EH (cell line): ENCODE measurements at places on chromosomes 16 and 17.

DNA sequence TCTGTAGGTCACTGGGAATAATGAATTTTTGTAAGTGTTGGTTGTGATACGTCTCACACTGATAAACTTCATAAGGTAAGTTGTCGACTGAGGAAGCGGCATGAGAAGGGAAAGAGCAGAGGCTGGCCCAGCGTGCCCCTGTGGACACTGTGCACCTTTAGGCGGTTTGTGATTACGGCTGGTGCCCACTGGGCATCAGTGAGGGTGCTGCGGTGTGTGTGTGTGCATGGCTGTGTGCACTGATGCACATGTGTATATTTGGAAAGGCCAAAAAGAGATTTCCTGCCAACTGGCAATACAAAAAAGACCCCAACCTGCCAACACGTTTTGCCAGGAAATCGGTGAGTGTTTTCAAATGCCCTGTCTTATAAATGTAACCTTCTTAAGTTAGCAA lies 11.9 kb downstream of the IRF8 start:
- no peak for DNase-seq

DNA sequence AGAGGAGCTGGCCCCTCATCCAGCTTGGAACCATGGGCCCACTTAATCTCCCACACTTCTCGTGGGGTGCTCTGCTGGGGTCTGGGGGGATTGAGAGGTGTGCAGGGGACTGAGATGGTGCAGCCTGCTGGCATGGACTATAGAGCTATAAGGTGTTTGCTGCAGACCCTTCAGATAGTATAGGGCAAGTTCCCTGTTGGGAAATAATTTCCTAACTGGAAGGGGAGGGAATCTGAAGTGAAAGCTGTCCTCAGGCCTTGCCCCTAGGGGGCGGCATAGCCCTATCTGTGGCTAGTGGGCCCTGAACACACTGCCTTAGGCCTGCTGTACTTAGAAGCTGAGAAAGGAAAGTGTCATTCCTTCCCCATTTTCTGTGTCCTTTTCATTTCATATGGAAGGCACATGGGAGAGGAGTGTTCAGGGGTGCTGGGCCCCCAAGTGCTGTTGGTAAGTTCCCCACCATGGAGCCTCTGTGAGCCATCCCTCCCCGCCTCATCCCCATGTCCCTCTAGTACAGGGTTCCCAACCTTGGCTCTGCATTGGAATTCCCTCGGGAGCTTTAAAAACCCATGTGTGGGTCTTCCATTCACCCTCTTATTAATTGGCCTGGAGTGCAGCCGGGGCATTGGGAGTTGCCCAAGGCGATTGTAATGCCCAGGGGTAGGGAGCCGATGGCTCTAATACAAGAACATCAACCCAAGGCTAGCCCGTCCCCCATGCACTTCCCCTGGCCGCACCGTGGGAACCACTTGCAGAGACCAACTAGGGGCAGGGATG lies 19.7 kb downstream of the GOSR2 start:
- DNase-seq, result peak; percentile 79

DNA sequence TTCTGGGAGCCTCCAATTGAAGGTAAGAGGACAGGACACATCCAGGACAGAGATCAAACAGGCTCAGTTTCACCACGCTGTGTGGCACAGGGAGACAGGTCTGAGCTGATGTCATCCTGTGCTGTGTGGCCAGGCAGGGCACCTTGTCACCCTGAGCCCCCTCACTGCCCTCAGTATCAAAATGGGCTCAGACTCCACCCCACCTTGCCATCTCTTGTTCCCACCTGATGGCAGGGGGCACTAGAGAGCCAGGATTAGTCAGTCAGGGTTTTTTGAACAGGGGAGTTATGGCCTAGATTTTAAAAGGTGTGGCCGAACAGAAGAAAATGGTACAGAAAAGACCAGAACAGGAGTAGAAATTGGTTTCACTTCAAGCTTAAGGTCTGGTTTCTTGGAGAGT lies 2.6 kb downstream of the KAT2A start:
- peak; percentile 41 for DNase-seq

- no peak for DNase-seq
Measured at GRCh38 chr17:50057521-50057991, 1.6 kb downstream of the ITGA3 start.

- DNase-seq, result peak; percentile 41
Measured at GRCh38 chr16:66551348-66551759, 1.0 kb upstream of the CKLF start.

DNA sequence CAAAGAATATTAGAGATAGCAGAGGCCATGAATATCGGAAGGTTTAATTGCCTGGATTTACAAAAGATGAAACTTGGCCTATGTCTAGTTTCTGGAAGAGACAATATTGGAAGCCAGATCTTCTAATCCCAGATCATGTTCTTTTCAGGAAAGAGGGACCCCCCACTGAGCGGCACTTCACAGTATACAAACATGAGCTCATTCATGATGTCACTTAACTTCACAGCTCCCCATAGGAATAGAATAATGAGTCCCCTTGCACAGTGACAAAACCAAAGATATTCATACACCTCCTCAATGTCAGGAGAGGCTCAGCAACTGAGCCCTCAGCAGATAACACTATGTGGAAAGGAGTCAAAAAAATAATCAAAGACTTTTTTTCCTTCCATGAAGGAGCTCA lies 147.5 kb downstream of the CDH11 start:
- no peak for DNase-seq

- no peak for DNase-seq
Measured at GRCh38 chr16:89506113-89506504, 2.1 kb upstream of the SPG7 start.

- no peak for DNase-seq
Measured at GRCh38 chr16:88365244-88365865, 17.4 kb upstream of the ZNF469 start.

- peak; percentile 52 for DNase-seq
Measured at GRCh38 chr17:10745231-10745630, 15.4 kb upstream of the TMEM220 start.

DNA sequence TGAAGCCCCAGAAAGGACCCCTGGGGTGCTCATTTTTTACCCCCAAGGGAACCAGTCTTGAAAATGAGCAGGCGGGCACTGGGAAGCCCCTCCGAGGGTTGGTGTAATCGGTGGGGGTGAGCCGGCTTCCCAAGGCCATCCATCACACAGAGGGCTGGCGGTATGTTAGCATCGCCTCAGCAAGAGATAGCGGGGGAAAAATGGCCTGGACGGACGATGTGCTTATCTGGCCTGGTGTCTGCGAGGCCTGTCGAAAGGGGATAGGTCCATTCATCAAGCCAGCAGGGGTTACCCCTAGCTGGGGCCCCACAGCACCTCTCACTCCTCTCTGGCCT lies 188.9 kb downstream of the IRF8 start:
- no peak for DNase-seq

GRCh38 chr17:31596382-31597323 lies 205.2 kb downstream of the RAB11FIP4 start:
- DNase-seq, result peak; percentile 99

DNA sequence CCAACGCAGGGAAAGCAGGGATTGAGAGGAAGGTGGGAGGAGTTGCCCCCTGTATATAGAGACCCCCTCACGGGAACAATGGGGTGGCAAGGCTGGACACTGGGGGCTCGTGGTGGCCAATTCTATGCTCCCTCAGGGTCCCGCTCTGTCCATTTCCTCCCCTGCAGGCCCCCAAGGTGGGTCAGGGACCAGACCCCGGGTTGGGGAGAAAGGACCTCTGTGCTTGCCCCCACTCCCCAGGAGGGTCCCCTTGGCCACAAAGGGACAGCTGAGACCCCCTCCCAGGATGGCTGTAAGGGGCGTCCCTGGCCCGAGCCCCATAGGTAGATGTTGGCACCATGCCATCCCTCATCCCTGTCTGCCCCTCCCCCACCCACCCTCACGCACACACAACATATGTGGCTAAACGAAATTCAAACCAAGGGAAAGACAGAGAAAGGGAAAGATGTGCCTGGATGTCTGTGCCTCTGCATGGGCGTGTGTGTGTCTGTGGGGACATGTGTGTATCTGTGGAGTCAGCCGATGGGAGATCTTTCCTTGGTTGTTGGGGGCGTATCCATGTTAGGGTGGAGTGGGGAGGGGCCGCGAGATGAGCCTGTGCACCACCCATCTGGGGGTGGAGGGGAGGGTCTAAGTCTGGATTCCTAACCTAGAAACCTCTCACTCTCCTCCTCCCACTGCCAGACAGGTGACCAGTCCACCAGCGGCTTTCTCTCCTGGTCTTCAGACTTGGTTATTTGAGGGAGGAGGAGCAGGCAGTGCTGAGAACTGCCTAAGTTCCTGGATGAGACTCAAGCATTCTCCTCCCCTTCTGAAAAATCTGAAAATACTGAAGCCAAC lies 642 bp upstream of the NEUROD2 start:
- no peak for DNase-seq

- DNase-seq, result no peak
Measured at GRCh38 chr17:18262641-18263040, 2.2 kb downstream of the MIEF2 start.

GRCh38 chr17:8829036-8829941 lies 30.1 kb upstream of the MFSD6L start:
- no peak for DNase-seq

DNA sequence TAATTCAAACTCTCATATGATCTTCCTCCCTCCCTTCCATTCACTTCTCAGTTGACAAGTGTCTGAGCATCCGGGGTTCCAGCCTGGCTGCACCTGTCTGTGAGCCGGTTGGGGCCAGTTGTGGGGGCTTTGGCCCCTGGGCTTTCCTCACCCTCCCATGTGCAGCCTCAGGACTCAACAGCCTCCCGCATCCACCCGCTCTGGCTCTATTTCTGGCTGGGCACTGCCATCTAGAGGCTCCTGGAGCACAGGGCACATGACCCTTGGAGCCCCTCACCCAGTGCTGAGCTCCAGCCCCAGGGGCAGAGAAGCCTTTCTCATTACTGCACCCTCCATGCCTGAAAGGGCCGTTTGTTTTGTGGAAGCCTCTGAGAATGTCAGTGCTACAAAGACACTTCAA lies 43.3 kb downstream of the HAPSTR1 start:
- peak; percentile 62 for DNase-seq

DNA sequence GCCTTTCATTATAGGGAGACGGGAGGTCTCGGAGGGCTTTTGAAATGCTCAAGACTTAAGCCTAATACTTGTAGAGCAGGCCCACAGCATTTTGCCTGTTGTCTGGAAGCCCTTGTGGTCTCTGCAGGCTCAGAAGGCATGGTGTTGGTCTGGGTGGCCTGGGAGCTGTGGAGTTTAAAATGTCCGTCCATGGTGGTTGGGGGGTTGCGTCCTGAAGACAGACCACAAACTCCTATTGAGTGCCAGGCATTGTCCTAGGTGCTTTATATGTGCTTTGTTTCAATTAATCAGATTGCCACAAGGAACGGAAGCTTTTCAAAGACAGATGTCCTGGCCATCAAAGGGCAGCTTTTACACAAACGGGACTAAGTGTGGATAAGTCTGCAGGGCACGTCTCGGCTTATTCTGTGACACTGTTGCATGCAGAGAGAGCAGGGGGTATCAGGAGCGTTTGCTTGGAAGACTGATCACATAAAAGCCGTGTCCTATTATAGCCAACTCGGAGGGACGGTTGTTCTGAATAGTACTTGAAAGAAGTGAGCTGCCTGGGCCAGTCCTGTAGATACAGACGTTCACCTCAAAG lies 7.8 kb downstream of the NTN1 start:
- no peak for DNase-seq

DNA sequence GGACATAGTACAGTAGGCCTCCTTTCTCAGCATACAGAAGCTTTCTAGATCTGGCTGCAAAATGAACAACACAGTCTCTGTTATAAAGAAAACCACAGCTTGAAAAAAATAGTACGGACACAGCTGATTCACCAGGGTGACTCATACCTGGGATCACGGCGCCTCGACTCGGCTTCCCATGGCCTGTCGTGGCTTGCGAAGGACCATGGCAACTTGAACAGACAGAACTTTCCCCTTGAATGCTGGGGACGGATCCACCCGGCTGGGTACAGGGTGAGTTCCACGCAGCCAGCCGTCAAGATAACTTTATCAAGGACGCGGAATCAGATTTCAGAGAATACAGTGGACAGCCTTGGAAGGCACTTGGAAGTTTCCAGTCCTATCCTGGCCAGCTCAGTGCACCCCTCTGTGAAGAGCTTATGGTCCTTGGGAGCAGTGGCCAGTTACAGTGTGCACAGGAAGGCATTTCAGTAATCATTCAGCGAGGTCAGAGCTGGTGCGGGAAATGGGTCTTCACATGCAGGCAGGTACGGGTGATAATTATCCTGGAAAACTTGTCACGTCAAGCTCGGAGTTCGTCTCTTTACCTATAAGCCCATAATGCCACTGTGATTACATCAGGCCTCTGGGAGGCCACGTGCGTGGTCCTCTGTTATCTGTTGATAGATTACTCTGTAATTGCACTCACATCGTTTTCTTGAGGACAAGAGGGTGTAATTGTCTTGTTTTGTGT lies 57.9 kb upstream of the MAF start:
- peak; percentile 54 for DNase-seq

GRCh38 chr17:1480747-1481465 lies 11.6 kb downstream of the MYO1C start:
- DNase-seq, result peak; percentile 37

GRCh38 chr16:59604354-59604753 lies 870.2 kb upstream of the GOT2 start:
- DNase-seq, result peak; percentile 57

DNA sequence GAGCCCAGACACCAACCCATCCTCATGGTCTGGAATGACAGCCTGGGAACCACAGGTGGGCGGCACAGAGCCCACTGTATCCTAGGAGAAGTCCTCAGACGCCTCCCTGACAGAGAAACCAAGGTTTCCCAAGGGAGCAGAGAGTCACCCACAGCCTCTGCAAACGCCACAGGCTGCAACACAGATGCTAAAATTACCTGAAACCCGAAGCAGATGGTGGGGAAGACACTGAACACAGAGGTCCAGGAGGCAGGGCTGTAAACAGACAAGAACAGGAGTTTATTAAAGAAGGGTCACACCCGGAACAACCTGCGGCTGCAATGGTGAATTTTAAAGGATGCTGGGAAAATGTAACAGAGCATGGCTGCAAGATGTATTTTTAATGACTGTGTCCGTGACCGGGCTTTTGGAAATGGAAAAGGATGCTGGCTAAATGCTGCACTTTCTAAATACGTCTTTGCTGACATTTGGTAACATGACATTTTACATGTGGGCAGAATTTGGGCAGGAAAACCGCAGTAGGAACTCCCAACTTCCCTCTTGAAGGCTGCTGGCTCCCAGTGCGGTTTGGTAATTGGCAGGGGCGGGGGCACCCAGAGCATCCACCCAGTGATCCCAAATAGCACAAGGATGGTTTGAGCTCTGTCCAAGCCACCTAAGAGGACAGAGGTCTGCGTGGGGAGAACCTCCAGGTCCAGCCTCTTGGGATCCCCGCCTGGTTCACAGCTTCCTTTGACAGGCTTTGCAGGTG lies 13.1 kb downstream of the SLC38A8 start:
- DNase-seq, result no peak
